Dorsolateral prefrontal cortex (tissue), 122 donors: ENCODE measurements at places on chromosomes 12 and 14. TPM values are rescaled to one million over a fixed set of nuclear protein-coding genes. Genes with fewer than 3 reads are reported as not detected.

Gene GALC
- 34.2 TPM for total RNA-seq

Gene SSPN
- 28.3 TPM for total RNA-seq

Gene TBC1D30
- total RNA-seq: 21.4 TPM

Gene ATP23
- total RNA-seq: 7.8 TPM

Gene CLEC4A
- total RNA-seq: 1.1 TPM

Gene VRK1
- total RNA-seq: 27.2 TPM

Gene SLC15A5
- 0.26 TPM for total RNA-seq

Gene ZBTB1
- total RNA-seq: 26.4 TPM

Gene RIMKLB
- total RNA-seq: 46.7 TPM

Gene GDF3
- total RNA-seq: not detected

Gene AJUBA
- 1.8 TPM for total RNA-seq

Gene BIN2
- total RNA-seq: 5.9 TPM

Gene SLC10A1
- total RNA-seq: not detected

Gene PIP4P1
- total RNA-seq: 41.6 TPM
